ENCODE measurements at places on chromosomes 6 and 20.

DNA sequence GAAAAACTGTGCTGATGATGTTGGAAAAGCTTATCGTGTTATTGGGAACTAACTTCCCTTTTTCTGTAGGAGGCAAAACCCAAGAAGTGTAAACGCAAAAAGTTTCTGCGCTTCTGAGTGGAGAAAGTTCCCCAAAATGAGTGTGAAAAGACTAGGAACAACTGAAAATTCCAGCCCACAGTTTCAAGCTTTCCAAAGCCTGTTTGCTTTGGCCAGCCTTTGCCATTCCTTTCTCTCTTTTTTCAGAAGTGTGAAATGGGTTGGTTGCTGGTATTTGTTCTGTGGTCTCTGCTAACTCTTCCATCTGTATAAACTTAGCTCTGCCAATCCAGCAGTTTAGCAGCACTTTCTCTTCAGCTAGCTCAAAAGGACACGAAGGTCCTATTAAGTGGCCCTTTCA, 491.3 kb downstream of the MAFB start:
- peak; percentile 10 for DNase-seq

DNA sequence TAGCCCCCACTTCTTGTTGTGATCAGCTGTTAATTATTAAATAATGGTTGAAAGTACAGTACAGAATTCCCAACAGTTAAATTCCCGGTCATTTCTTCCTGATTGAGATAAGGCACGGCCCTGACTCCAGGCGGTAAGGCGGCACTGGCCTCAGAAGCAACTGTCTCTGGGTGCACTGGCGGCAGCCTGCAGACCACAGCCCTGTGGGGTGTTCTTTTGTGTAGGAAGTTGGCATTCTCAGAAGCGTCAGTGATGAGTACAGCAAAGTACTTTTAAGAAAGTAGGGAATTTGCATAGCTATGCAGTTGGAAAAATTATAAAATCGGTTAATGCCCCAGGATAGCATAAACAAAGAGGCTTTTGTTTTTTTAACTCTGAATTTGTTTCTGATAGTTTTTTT, 50.5 kb downstream of the SAMD5 start:
- DNase-seq: no peak

DNA sequence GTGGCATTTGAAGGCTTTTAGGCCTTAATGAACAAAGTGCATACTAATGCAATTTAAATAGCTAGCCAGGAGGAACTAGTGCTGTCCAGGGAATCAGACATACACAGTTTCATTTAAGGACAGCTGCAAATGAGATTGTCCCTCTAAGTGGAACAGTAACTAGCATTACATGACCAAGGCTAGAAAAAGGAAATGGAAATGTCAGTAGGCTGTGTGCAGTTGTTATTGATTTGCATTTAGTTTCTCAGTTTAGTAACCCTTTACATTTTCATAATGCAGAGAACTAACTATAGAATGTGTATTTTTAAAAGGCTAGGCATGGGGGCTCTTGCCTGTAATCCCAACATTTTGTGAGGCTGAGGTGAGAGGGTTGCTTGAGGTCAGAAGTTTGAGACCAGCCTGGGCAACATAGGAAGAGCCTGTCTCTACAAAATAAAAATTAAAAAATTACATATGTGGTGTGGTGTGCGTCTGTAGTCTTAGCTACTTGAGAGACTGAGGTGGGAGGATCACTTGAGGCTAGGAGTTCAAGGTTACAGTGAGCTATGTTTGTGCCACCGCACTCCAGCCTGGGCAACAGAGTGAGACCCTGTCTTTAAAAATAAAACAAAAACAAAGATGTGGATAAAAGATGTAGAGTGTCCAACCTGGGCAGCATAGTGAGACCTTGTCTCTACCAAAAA, 468.0 kb downstream of the UTRN start:
- DNase-seq: no peak

DNA sequence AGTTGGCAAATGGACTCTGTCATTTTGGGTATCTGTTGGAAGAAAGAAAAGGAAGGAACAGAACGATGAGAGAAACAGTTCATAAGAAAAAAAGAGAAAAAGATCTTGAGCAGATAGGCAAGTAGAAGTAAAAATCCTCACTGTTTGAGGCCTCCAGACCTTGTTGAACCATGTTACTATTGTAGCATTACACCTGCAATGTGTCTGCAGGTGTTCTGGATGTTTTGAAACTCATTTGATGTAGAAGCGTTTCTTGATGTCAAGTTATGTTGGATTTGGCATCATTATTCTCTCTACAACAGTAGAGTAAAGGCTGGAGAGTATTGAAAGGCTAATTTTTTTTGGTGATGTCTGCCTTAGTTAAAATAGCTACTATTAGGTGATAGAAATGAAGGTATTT, 108.7 kb downstream of the CARMIL1 start:
- DNase-seq: no peak

DNA sequence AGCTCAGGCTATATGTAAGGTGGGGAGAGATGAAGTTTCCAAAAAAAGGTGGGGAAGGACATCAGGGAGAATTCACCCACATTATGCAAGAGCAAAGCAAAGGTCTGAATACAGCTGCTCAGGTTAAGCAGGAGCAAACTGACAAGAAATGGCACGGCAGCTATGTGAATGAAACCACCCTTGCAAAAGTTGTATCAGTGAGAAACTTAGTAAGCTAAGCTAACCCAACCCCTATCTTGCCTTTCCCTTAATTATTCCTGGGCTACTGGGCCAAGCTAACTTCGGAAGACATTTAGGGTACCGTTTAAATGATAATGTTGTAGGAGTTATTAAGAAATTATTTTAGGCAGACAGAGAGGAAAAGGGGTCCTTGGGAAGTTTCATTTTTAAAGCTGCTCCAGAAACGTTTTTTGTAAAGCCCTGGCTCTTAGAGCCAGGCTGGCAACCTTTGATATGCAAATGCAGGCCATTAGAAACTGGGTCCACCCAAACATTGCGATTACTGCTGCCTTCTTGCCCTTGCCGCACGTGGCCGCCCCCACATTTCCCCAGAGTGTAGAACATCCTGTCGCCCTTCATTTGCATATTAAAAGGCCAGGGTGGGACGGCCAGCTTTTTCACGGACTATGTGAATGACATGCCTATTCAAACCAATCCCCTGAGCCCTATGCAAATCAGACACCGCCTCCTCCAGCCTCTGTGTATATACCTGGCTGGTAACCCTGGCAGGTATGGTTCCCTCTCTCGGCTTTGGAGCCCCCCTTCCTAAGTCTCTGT, 60.5 kb upstream of the SAMD5 start:
- no peak for DNase-seq

- no peak for DNase-seq
Measured at GRCh38 chr20:59976156-59976782, 18.0 kb downstream of the CDH26 start.

Data from brain pericyte (primary cell).